ENCODE measurements at places on chromosomes 5 and 9. TPM values are rescaled to one million over a fixed set of nuclear protein-coding genes. Genes with fewer than 3 reads are reported as not detected.
A peak's percentile ranks its signal among the peaks of the same experiment; 100 is the strongest.

Gene MSH3
- total RNA-seq = 22.5 TPM

Gene PCDHB10
- under 0.01 TPM for total RNA-seq

Gene DPP7
- total RNA-seq = 44.8 TPM

Gene S100Z
- total RNA-seq = not detected

Gene PELO
- 44.9 TPM for total RNA-seq

Gene GPX3
- 3.9 TPM for total RNA-seq

Gene STOML2
- 169 TPM for total RNA-seq

Gene TMEM8B
- 1.9 TPM for total RNA-seq

DNA sequence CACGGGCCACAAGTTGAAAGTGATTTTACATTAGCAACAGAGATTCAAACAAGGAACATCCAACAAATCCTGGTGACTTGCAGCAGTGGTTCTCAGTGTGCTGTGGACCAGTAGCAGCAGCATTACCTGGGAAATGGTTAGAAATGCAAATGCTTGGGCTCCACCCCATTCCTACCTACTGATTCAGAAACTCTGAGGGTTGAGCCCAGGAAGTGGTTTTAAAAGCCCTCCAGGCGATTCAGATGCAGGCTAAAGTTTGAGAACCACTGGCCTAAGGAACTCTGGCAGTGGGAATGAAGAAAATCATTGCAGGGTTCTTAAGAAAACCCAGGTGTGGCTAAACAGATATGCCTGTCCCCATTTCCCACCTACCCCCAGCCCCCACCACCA, 398.8 kb downstream of the ENC1 start:
- peak; percentile 17 for DNase-seq

GRCh38 chr5:143606043-143606752, 202.7 kb upstream of the NR3C1 start:
- DNase-seq = no peak

- no peak for DNase-seq
These were observed 76.6 kb downstream of the MEF2C start for GRCh38 chr5:88806338-88806737.

GRCh38 chr9:137278061-137278701, 655 bp downstream of the TOR4A start:
- peak; percentile 42 for DNase-seq

DNA sequence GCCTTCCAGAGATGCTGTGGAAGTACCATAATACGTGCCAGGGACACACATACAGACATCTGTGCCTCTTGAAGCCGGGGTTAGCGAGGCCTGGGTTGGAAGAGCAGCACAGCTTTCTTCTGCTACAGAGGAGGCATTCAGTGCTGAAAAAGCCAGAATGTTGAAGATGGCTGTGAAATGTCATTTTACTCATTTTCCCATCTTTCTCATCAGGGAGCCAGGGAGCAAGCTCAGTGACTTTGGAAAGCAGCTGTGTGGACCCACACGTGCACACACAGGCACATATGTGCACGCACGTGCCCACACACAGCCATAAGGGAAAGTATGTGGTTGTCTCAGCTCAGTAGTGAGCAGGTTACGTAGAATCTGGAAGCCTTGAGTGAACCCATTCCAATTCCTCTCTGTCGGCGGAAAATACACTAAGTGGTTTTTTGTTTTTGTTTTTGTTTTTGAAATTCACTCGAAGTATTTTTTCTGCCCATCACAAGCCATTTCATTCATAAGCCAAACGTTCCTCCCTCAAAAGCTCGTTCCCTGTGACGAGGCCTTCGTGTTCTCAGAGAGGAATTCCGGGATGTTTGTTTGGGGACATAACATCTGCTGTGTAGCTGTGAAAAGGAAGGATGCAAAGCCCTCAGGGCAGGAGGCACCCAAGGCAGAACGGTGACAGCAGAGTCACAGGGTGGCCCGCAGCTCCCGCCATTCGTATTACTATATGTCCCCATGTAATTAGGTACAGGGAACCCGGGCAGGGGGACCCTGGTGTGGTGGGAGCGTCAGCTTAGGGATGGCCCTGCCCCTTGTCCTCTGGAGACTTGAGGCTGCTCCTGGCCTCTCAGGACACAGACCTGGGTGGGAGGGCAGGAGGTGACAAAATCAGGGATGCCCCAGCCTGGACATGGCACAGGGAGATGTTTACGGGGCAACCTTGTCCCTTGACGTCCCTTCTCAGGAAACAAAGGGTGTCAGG, 29.0 kb upstream of the ANKRD33B start:
- DNase-seq = no peak

GRCh38 chr9:83454076-83454475, 84.1 kb downstream of the FRMD3 start:
- DNase-seq = no peak

All from fibroblast of villous mesenchyme (primary cell).